ENCODE measurements at places on chromosomes 2 and 18. TPM values are rescaled to one million over a fixed set of nuclear protein-coding genes. Genes with fewer than 3 reads are reported as not detected.

The REG1B gene
- 4.9 TPM for total RNA-seq

The SRD5A2 gene
- not detected for total RNA-seq

The HDLBP gene
- total RNA-seq: 476 TPM

The ERMN gene
- total RNA-seq: 0.36 TPM

Measured in aorta (tissue), 5 donors.